ENCODE measurements at places on chromosomes 12 and 14.
A peak's percentile ranks its signal among the peaks of the same experiment; 100 is the strongest.

DNA sequence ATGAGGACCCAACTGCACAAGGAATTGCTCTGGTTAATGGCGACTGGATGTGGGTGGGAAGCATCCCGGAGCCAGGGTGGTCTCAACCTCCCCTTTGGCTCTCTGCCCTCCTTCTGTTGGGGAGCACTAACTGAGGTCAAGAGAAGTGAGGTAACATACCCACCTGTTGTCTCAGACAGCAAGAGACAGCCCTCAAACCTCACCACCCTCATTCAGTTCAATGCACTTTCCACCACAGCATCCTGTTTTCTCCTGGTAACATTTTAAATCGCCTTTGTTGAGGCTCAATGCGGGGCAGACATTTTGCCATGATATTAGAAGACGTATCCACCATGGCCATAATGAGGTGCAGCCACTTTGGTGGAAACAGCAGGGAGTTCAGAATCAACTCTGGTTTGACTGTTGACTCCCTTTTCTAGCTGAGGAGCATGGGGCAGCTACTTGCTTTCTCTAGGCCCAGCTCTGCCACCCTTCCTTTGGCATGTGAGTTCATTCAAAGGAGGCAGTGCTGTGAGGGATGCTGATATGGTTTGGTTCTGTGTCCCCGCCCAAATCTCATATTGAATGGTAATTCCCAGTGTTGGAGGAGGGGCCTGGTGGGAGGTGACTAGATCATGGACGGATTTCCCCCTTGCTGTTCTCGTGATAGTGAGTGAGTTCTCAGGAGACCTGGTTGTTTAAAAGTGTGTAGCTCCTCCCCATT, 338.6 kb downstream of the PCNX1 start:
- no peak for DNase-seq

- DNase-seq: no peak
Measured at GRCh38 chr12:122991623-122992275, 11.3 kb downstream of the ARL6IP4 start.

DNA sequence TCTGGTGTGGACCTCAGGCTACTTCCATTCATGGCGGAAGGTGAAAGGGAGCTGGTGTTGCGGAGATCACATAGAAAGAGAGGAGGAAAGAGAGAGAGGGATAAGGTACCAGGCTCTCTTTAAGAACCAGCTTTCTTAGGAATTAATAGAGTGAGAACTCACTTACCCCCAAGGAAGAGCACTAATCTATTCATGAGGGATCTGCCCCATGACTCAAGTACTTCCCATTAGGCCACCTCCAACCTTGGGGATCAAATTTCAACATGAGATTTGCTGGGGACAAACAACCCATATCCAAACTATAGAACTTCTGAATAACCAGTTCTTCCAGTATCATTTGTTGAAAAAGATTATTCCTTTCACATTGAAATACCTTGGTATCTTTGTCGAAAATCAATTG, 34.0 kb upstream of the C2CD5 start:
- no peak for DNase-seq

DNA sequence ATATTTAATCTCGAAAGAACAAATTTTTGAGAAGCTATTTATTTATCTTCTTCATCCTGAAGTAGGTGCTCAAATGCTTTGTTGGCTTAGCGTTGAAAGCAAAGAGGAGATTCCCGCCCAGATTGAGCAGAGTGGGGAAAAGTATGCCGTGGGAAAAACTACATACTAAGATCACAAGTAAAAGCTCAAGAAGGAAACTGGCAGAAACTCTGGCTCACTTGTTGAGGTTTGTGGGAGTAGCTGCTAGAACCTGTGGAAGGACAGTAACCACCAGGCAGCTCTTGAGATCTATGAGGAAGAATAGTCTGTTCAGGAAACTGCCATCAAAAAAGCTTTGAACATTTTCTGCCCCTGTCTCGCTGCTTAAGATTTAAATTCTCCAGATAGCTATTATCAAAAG, 3.9 kb downstream of the MYRFL start:
- no peak for DNase-seq

- no peak for DNase-seq
Measured at GRCh38 chr12:69459477-69459876, 10.7 kb upstream of the FRS2 start.

DNA sequence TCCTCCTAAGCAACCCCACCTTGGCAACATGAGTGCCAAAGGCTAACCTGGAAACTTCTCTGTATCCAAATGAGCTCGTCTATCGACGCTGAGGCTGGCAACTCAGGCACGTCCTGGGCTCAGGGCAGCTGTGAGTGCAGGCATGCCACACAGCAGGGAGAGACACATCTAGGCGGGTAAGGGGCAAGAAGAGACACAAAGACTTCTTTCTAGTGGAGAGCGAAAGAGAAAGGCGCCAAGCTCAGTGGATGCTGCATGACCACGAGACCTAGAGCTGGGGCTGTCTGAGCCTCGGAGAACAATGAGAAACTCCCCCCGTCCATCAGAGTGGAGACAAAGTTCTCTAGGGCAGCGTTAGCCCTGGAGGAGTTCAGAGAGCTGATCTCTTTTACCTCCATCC, 170.4 kb downstream of the CALM1 start:
- DNase-seq: no peak

DNA sequence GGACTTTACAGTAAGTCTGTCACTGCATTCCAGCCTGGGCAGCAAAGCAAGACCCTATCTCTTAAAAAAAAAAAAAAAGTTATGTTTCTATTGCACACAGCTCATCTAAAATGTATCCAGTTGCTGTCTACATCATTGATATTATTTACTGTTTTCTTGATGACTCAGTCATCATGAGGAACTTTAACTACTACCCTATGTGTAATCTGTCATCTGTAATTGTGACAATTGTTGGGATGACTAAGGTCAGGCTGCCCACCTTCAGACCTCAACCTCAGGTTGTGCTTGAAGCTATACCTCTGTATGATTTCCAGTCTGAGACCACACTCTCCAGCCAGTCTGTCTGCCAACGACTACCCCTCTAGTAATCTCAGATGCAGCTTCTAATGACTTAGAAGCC, 15.3 kb downstream of the PPP1R13B start:
- no peak for DNase-seq

GRCh38 chr12:91931111-91931510, 214.5 kb downstream of the BTG1 start:
- DNase-seq: no peak

DNA sequence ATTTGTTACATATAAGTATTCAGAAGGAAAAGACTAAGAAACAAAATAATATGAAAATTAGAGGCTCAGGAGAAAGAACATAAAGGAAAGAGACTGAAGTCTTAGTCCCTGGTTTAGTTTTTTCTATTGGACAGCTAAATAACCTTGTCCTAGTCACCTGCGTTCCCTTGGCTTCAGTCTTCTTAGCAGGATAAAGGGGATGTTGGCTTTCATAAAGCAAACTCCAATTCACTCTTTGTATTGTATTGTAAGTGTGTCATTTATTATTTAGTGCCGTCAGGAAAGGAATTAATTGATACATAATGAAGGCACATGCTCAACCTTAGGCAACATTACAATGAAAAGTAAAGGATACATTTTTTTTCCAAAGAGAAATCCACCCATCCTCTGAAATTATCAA, 190.3 kb upstream of the PPFIA2 start:
- no peak for DNase-seq

DNA sequence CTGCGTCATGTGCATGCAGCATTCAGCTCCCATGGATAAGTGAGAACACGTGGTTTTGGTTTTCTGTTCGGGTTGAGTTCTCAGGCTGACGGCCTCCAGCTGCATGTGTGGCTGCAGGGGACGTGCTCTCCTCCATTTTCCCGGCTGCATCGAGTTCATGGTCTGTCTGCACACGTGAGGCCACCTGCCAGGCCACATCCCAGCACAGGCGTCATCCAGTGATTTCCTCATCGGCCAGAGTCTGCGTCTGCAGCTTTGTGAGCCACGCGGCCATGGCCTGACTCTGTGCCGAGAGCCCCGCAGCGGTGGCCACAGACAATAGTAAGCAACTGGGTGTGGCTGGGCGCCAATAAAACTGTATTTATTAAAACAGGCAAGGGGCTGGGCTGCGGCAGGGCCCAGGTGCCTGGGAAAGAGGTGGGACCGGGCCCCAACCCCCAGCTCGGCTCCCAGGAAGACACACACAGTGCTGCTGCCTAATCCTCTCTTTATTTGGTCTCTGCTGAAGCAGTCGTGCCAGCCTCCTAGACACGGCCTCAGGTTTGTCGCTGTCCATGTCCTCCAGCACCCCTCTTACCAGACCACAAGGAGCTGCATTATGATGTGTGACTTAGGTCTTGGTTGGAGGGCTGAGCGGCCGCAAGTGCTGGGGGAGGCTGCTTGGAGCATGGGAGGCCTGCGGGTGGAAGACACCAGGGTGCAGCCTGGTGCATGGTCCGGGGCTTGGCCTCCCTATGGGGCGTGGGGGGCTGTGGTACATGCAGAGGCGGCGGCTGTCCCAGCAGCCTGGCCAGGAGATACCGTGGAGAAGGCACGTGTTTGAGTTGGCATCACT, 52.0 kb downstream of the NOC4L start:
- DNase-seq: no peak

- peak; percentile 54 for DNase-seq
Measured at GRCh38 chr12:109767991-109768900, 54.6 kb downstream of the FAM222A start.

GRCh38 chr14:85463512-85463911, 66.4 kb upstream of the FLRT2 start:
- no peak for DNase-seq

DNA sequence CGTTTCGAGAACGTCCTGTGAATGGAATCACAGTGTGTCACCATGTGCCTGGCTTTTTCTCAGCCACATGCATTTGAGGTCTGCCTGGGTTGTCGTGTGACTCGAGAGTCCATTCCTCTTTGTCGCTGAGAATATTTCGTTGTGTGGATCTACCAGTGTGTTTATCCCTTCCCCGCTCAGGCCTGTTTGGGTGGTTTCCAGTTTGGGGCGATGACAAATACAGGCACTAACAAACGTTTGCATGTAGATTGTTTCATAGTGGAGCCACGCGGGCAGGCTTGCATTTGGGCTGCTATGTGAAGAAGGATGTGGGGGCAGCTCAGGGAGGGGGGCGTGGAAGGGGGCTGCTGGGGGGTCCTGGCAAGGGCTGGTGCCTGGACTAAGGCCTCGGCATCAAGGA, 14.1 kb downstream of the RIN3 start:
- DNase-seq: no peak

- no peak for DNase-seq
Measured at GRCh38 chr12:63318933-63319332, 167.9 kb upstream of the AVPR1A start.

- DNase-seq: no peak
Measured at GRCh38 chr12:31896514-31897039, 62.6 kb upstream of the RESF1 start.

DNA sequence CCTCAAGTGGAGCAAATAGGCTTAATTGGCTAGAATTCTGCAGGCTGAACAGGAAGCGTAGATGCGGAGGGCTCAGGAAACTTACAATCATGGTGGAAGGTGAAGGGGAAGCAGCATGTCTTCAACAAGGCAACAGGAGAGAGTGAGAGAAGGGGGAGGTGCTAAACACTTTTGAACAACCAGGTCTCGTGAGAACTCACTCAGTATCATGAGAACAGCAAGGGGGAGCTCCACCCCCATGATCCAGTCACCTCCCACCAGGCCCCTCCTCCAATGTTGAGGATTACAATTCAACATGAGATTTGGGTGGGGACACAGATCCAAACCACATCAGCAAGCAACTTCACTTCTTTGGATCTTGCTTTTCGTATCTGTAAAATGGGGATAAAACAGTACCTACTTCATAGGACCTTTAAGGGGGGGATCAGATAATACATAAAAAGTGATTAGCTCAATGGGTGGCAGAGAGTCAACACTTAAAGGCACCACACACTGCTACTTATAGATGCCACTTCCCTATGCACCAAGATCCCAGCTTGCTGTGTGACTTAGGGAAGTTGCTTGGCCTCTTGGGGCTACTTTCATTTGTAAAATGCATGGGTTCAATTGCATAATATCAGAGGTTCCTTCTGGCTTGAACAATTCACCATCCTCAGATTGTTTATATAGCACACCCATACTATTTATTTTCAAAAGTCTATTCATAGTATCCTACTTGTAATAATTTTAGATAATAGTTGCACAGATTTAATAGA, 184.8 kb upstream of the RPH3A start:
- DNase-seq: no peak

DNA sequence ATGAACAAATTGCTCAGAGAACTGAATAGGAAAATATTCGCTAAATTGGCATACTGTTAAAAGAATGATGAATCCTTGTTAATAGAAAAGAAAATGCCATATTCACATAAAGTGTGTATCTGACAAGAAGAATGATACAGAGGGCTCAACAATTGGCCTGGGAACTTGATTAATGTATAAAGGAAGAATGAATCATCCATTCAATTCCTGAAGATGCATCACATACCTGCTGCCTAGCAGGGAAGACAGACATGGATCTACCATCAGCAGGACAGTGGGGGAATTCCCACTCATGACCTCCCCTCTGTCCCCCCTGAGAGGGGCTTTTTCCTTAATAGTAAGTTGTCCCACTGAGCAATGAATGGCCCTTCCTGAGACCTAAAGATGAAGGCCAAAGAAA, 13.5 kb downstream of the PTPN21 start:
- DNase-seq: no peak

DNA sequence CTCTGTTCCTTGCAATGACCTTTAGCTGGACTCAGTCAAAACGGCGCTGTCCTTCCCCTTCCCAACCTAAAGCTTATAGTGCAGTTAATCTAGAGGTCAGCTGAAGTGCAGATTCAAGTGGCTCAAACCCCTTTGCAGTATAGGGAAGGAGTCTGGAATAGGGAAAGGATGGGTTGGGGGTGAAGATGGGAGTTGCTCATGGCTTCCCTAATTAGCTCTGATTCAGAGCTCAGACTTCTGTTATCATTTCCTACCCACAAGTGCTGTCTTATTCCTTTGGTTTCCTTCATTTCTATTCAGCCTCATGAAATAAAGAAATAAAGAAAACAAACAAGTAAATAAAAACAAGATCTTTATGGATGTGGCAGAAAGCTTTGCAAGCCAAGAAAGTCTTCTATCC, 264.0 kb upstream of the HMGA2 start:
- no peak for DNase-seq

DNA sequence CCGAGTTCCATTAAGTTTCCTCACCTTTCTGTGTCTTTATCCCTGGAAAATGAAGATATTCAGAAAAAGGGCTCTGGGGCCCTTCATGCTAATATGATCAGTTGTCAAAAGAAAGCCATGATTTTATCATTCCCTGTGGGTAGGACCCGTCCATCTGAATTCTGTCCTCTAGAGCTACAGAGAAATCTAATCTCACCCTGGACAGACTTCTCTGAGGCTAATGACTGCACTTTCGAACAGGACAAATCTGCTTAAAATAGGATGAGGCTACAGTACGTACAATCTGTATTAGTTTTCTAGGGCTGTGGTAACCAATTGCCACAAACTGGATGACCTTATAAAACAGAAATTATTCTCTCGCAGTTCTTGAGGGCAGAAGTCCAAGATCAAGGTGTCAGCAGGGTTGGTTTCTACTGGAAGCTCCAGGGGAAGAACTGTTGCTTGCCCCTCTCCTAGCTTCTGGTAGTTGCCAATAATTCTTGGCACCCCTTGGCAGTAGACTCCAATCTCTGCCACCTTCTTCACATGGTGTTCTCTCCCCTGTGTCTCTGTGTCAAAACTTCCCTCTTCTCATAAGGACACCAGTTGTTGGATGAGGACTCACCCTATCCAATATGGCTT, 1.3 kb downstream of the AK7 start:
- DNase-seq: no peak
